ENCODE measurements at places on chromosomes 5 and 9. TPM values are rescaled to one million over a fixed set of nuclear protein-coding genes. Genes with fewer than 3 reads are reported as not detected.

The SPATA31C1 gene
- total RNA-seq, result not detected

The PCDHGA11 gene
- 3.0 TPM for total RNA-seq

The HAND1 gene
- not detected for total RNA-seq

The ZNF658 gene
- 5.3 TPM for total RNA-seq

The FOXD4L3 gene
- not detected for total RNA-seq

The CARD9 gene
- 4.2 TPM for total RNA-seq

The NKD2 gene
- 6.6 TPM for total RNA-seq

The CA9 gene
- total RNA-seq, result not detected

The REEP5 gene
- total RNA-seq, result 53.0 TPM

GRCh38 chr5:125700380-125700861 lies 722.8 kb upstream of the GRAMD2B start:
- DNase-seq, result no peak

DNA sequence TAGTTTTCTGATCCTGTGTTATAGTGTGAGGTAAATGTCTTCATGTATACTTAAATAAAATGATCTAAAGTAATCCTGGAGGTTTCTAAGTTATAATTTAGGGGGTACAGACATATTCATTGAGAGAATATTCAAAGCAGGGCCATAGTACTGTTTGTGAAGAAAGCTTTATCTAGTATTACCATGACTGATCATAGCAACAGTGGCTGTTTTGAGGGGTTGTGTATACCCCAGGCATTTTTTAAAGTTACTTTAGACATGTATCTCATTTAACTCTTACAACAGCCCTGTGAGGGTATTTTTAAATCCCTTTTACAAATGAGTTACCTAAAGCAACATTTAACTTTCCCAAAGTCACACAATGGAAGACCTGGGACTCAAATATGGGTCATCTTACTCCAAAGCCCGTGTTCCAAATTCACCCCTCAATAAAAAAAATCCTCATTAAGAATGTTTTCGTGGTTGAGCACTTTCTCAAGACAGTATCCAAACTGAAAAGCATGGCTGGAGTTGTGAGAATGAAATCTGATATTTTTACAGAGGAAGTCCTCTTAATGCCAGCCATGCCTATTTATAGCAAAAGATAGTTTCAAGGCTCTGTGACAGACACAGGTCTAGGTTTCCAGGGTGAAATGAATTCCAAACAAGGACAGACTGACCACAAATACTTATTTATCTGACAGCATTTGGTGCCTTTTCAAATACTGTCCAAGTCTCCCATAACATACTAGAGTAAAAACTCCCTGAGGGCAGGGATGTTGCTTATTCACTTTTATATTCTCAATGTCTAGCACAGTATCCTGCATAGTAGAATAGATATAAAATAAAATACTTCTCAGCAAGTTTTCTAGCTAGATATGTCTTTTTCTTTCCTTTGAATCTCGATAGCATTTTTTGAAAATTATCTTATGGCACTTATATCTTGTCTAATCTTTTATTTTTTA lies 10.4 kb downstream of the STOM start:
- no peak for DNase-seq

DNA sequence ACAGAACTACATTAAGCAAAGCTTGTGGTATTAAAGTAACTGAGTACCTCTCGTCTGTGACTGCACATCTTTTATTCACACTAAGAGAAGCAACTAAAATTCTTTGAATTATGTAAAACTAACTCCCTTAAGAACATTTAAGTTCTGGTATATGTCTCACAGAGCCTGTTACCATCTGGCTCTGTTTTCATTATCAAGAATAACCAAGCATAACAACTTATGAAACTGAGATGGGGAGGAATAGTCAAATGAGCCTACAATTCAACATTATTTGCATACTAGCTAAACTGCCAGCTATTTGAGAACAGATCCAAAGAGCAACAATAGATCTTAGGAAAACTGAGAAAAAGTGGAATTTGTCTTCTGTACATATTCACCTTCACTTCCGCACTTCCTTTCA lies 25.3 kb upstream of the ISOC1 start:
- DNase-seq, result no peak

DNA sequence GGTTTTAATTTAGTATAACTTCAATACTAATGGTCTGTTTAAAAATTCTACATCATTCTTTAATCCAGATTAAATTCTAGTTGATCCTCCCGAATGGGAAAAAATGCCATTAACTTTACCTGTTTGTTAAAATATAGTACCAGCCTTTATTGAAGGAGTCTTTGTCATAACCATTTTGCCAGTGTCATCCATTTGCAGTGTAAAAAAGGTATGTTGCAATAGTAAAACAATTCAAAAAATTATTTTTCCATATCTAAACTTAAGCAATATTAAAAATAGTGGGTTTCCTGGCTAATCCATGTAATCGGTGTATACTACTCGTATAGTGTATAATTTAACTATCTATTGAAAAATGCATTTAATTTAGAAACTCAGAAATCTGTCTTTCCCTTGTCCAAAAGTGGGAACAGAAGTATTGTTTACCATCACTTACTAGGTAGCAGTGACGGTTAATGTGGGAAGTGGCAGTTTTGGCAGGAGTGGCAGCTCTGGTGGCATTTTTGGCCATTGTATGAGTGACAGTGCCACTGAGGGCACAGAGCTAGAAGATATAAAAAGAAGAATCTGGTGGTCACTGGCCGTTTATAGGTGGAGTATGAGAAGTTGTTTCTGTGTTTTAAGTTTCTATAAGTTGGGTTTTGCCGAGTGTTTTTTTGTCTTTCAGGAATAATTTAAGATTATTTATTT lies 1.9 kb downstream of the AP3S1 start:
- DNase-seq, result no peak

GRCh38 chr5:115514220-115514619 lies 30.4 kb downstream of the FEM1C start:
- DNase-seq, result no peak

GRCh38 chr9:80881940-80882339 lies 807.4 kb downstream of the TLE1 start:
- DNase-seq, result no peak

DNA sequence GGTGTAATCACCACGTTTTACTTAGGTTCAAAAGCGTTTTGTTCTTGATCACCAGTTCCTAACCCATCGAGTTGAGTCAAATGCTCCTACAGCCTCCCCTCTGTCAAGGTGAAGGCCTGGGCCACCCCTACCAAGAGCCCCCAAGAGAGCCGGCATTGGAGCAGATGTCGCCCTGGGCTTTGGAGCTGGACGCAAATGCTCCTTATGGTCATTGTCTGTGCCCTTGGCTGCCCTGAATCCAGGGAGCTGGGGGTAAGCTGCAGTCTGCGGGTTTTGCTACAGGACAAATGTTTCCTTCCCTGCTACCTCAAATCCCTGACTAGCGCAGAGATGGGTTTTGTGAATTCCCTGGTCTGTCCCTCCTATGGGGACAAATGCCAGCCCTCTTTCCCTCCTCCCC lies 4.9 kb downstream of the RNF183 start:
- no peak for DNase-seq

DNA sequence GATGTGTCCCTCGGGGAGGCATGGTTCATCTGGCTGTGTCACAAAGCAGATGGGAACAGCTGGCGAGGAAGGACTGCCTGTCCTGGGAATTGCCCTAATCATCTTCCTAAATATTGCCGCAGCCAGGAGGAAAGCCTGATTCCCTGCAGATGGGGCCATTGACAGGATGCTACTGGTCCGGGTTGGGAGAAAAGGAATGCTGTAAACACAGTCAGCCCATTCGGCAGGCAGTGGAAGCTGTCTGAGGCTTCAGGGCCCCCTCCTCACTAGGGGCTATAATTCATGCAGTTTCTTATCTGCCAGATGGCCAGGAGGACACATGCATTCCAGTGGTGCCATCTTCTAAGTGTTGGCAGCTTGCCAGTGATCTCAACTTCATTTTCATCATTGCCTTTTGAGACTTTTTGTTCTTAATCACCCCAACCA lies 110.3 kb downstream of the KCNIP1 start:
- DNase-seq, result no peak

GRCh38 chr9:76529653-76530052 lies 70.7 kb downstream of the GCNT1 start:
- DNase-seq, result no peak

DNA sequence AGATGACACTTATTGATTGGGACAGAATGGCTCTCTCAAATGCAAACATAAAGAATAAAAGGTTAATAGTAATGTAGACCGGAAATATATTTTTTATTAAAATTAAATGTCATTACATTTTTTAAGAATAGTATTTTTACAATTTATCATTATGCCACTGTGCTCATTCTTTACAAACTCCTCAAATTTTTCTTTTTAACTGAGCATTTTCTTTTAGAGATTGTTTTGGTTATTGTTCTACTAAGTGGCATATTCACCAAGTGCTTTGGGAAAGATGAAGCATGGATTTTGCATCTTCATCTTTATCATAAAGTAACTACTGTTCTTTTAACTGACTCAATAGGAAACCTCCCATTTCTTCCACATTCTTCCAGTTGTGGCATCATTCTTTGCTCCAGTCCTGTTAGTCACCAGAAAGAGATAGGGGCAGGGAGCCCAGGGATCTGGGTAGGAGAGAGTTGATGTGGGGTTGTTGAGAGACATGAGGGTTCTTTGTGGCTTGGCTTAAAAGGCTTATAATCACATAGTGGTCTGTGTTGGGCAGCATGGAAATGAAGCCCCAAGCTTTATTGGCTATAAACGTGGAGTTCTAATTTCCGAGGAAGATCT lies 69.8 kb downstream of the SYK start:
- no peak for DNase-seq

DNA sequence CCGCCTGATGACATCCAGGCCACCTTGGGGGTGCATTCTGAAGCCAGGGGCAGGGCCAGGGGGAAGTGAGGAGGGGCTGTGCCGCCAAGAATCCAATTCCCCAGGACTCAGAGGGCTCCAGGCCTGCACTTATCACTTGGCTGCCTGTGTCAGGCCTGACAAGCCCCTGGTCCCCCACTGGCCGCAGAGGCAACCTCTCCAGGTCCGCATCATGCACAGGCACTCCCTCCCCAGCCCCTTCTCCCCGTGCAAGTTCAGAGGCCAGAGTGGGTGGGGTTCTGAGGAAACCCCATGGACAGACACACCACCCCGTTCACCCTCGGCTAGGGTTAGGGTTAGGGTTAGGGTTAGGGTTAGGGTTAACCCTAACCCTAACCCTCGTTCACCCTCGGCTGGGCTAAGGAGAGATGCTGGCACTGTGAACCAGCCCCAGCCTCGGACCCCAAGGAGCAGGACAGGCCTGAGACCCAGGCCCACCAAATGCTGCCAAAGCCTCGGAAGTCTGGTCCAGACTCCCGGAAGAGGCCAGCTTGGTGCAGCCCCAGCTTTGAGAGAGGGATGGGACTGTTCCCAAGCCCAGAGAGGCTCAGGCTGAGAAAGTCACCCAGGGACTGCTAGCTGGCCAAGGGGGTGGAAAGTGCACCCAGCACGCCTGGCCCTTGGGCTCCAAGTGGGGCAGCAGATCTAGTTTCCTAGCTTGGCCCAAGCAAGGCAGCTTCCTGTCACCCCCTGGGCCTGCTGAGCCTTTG lies 4.9 kb downstream of the LCN2 start:
- no peak for DNase-seq

DNA sequence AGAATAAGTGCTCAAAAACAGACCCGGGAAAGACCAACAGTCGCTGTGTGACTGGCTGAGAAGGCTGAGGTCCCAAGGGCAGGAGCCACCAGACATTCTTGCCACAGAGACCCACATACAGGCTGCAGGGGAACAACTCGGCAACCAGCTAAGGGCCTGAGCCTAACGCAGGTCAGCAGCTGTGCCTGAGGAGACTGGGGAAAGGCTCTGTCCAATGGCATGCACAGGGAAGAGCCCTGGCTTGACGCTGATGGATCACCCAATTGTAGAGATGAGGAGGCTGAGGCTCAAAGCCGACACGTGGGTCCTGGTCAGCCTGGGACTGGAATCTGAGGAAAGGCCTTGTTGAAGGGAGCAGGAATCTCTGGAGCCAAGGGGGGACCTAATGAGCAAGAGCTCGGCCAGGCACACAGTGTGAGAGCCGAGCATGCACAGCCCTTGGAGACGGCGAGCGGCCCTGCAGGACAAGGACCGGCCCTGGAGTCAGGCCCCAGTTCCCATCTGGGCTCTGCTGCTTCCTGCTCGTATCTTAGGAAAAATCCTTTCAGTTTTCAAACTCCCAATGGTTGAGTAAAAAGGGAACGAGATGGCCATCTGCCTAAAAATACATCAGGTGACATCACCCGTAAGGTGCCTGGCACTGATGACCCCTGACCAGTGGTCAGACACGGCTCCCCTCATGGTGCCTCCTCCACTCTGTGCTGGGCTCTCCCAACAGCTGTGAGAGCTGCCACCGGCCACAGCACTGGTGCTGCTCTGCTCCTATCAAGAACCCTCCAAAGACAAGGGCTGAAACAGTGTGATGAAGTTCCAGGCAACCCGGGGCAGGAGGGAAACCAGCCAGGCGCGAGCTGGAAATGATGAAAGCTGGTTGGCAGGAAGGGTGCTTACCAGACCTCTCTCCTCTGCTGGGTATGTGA lies 16.4 kb downstream of the LMAN2 start:
- no peak for DNase-seq

DNA sequence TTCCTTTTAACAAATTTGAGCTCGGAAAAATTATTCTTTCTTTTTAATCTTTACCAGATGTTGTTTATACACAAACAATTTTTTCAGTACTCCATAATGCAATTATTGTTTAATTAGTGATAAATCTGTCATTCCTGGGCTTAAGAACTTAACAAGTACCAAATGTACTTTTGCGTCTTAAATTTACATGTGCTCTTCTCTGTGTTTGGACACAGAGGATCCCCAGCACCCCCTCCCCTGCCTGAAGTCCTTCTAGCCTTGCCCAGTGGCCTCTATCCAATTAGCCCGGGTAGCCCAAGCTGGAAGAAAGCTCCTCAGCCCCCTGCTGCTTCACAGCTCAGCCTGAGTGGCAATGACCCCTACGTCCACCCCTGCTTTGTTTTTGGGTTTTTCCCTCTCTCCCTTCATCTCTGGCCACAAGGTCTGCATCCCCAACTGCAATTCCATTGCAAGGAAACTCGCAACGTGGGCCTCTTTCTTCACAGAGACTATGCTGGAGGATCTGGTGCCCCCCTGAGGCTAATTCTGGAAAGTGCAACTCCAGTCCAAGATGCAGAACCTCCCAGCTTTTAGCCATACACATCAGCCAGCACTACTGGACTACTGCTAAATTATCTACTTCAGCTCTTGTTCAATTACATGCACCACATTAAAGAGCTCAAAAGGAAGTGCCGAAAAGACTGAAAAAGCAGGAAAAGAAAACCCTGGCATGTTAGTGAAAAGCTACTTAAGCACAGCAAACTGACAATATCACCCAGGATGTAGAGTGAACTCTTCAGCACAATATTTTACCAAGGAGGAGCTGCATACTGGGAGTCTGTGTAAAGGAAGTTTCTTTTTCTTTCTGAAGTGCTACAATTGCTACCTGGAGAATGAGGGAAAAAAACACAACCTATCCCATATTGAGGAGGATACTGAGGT lies 186.2 kb downstream of the FANCC start:
- DNase-seq, result no peak

GRCh38 chr9:133782157-133783130 lies 44.3 kb upstream of the SARDH start:
- no peak for DNase-seq

DNA sequence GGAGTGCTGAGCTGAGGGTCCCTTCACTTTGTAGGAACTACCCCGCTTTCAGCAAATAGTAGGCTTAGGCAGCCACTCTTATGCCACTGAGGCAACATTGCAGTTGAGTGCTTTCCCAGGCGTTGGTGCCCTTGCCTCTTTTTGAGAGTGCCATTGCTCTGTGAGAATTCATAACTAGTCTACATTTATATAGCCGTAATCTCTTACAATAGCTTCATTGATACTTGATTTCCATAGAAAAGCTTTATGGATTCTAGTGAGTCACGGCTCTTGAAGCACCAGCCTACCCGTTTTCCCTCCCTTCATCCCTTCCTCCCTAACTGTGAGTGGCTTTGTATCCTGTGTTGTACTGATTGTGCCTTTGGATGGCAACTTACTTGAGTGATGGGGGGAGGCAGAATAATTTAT lies 283.9 kb downstream of the AOPEP start:
- DNase-seq, result no peak
